ENCODE measurements at places on chromosomes 1 and 21.

- DNase-seq, result no peak
These were observed 679.5 kb downstream of the MATN1 start for GRCh38 chr1:30043731-30044408.

- DNase-seq, result no peak
These were observed 398.1 kb upstream of the LYPLAL1 start for GRCh38 chr1:218775501-218776021.

GRCh38 chr1:1021010-1021919 lies 1.3 kb downstream of the AGRN start:
- no peak for DNase-seq

DNA sequence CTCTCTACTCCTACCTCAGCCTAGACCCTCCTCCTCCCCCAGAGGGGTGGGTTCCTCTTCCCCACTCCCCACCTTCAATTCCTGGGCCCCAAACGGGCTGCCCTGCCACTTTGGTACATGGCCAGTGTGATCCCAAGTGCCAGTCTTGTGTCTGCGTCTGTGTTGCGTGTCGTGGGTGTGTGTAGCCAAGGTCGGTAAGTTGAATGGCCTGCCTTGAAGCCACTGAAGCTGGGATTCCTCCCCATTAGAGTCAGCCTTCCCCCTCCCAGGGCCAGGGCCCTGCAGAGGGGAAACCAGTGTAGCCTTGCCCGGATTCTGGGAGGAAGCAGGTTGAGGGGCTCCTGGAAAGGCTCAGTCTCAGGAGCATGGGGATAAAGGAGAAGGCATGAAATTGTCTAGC lies 21.6 kb upstream of the VPS13D start:
- DNase-seq, result no peak

DNA sequence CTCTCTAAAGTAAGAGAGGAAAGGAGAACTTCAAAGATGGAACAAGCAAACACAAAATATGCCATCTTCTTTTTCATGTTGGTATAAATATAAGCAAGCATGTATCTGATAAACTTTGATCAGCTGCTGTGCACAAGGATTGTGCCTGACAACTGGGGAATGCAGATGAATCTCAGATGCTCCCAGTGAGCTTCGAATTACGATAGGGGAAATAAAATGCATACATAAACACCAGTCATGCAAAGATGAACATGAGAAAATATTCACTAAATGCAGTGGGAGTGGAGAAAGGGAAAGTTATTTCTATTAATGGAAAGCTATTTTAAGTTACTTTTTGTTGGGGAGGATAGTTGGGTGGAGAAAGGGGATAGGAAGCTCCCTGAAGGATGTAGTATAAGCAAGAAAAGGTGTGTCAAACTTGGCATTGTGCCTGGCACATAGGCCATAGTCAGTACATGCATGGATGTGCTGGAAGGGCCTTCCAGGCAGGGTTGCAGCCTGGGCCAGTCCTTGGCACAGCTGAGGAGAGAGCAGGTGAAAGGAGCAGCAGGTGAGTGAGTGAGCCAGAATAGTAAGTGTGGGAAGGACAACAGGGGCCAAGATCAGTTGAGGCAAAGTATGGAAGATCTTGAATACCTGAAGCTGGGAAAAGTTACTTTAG lies 57.8 kb upstream of the PGD start:
- no peak for DNase-seq

GRCh38 chr1:68281946-68282615 lies 49.8 kb upstream of the WLS start:
- DNase-seq, result no peak

GRCh38 chr1:54224233-54224632 lies 24.3 kb downstream of the MRPL37 start:
- DNase-seq, result no peak

- no peak for DNase-seq
These were observed 52.3 kb upstream of the TIAM1 start for GRCh38 chr21:31396399-31396798.

- DNase-seq, result no peak
These were observed 41.1 kb upstream of the PWP2 start for GRCh38 chr21:44066116-44066515.

DNA sequence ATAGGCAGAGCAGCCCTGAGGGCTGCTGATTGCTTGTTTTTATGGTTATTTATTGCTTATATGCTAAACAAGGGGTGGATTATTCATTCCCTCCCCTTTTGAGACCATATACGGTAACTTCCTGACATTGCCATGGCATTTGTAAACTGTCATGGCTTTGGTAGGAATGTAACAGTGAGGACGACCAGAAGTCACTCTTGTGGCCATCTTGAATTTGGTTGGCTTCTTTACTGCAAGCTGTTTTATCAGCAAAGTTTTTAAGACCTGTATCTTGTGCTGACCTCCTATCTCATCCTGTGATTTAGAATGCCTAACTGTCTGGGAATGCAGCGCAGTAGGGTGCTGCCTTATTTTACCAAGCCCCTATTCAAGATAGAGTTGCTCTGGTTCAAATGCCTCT lies 531.8 kb upstream of the PRMT6 start:
- DNase-seq, result no peak

GRCh38 chr1:32742199-32742947 lies 39.8 kb upstream of the SYNC start:
- no peak for DNase-seq

All from activated CD8-positive, alpha-beta memory T cell treated with anti-CD3 and anti-CD28 coated beads for 48 hours (primary cell).